ENCODE measurements at places on chromosomes 2 and 18.

GRCh38 chr18:61963705-61964104, 70.9 kb upstream of the RNF152 start:
- DNase-seq, result no peak

GRCh38 chr2:96556441-96557330, 20.1 kb downstream of the ARID5A start:
- no peak for DNase-seq

DNA sequence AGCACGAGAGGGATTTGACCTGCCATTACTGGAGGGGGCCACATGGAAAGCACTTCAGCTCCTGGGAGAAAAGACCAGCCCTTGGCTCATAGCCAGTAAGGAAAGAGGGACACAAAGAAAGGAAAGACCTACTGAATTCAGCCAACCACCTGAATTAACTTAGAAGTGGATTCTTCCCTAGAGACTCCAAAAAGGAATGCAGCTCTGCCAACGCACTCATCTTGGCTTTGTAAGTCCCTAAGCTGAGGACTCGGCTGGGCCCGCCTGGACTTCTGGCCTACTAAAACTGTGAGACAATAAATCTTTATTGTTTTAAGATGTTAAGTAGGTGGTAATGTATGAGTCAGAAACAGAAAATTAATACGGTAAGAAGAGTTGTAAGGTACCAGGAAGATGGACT, 11.5 kb downstream of the ATF2 start:
- no peak for DNase-seq

DNA sequence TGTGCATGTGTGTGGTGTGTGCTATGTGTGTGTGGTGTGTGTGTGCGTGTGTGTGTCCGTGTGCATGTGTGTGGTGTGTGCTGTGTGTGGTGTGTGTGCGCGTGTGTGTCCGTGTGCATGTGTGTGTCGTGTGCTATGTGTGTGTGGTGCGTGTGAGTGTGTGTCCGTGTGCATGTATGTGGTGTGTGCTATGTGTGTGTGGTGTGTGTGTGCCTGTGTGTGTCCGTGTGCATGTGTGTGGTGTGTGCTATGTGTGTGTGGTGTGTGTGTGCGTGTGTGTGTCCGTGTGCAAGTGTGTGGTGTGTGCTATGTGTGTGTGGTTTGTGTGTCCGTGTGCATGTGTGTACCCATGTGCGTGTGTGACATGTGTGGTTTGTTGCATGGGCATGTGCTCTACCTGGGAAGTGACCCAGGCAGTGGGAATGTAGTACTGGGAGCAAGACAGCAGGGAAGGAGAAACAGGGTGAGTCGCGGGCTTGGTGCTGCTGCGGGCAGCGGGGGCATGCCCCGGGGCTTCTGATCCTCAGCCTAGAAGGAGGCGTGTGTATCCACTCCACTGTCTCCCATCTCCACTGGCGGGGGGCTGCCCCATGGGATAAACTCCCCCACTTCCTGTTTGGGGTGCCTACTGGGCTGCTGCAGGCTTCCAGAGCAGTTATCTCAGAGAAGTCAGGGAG, 7.6 kb upstream of the OTOS start:
- DNase-seq, result no peak

DNA sequence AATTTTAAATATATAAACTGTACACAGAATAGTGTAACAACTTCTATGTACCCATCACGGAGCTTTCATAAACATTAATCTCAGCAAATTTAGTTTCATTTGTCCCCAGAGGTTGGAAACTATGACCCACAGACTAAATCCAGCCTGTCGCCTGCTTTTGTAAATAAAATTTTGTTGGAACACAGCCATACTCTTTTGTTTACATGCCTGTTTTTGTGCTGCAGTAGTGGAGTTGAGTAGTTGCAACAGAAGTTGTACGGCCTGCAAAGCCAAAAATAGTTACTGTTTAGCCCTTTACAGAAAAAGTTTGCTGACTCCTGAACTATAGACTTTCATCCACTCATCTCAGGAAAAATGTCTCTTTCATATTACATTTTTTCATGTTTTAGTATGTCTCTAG, 39.8 kb downstream of the RBM45 start:
- DNase-seq, result no peak

GRCh38 chr2:235935773-235936172, 232.4 kb downstream of the GBX2 start:
- DNase-seq, result no peak

DNA sequence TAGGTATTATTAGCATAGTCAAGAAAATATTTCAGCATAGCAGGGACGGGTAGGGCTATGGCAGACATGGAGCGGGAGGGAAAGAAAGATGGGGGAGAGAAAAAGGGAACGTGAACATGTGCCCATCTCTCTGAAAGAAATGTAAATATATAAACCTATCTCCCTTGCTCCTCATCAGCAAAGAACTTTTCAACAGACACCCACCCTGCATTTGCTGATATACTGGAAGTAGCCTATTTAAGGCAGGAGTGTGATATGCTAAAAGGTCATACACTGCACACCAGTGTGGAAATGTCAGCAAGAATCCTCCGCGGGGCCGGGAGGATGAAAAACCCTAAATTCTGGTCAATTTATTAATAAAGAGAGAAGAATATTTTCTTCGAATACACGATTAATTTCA, 1.7 kb downstream of the MBOAT2 start:
- no peak for DNase-seq

- DNase-seq, result no peak
Measured at GRCh38 chr2:60509066-60509465, 44.4 kb downstream of the BCL11A start.

DNA sequence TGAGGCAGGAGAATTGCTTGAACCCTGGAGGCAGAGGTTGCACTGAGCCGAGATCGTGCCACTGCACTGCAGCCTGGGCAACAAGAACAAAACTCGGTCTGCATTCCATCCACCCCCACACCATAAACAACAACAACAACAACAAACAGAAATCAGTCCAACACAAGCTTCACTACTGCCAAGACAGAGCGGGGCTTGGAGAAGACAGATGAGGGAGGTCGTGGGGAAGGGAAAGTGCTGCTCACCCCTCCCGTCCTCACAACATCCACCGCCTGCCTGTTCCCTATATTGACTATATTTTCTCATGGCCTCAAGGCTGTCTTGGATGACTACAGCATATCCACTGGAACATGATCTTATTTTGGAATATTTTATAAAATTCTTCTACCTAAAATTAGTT, 137.6 kb upstream of the TTC39C start:
- no peak for DNase-seq

DNA sequence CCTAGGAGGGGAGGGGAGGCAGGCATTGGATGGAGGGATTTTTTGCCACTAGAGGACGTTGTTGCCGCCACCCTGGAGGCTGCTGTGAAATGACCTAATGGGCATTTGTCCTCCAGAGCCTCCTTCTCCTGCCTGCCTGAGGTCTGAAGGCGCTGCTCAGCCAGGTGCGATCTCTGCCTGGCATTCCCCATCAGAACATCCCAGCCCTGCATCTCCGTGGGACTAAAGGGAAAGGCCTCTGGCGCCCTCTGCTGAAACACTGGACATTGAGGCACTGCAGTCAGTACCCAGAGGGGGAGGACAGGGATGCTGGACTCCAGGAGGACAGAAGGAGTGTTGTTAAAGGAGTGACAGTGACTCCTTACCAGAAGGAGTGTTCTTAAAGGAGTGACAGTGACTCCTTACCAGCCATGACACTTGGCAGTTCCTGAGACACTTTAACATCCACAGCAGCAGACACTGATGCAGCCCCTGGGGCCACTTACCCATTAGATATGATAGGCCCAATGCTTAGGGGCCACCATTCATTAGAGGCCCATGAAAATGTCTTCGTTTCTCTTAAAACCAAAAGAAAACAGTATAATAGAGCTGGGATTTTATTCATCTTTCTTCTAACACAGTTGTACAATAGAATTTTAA, 17.0 kb downstream of the THNSL2 start:
- DNase-seq, result peak; percentile 64

- no peak for DNase-seq
Measured at GRCh38 chr18:26438980-26439379, 109.4 kb downstream of the KCTD1 start.

DNA sequence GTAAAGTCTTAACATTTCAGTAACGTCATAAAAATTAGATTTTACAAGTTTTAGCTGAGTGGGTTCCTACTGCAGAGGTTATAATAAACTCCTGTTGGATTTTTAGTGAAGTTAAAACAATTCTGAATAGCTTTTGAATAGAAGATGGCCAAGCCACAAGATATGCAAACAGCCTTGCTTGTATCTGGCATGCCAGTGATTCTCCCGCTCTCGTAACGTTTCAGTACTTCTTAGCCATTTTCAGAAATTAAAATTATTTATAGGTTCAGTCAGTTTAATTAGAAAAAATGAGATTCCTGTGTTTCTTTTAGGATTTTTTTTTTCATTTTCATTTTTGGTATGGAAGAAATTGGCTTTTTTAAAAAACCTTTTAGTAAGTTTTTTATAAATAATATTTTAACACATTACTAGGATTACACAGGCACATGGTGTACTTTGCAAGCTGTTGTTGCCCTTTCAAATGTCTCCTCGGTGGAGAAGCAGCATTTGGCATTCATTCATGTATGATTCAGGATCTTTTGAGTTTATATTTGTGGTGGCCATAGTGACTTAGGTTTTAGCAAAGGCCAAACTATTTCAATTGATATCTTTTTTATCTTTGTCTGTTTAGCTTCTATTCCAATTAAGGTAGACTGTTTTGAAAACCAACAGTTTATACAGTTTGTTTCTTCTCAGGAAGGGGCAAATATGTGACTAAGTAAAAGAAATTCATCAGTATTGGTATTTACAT, 30.6 kb upstream of the RND3 start:
- DNase-seq, result no peak

DNA sequence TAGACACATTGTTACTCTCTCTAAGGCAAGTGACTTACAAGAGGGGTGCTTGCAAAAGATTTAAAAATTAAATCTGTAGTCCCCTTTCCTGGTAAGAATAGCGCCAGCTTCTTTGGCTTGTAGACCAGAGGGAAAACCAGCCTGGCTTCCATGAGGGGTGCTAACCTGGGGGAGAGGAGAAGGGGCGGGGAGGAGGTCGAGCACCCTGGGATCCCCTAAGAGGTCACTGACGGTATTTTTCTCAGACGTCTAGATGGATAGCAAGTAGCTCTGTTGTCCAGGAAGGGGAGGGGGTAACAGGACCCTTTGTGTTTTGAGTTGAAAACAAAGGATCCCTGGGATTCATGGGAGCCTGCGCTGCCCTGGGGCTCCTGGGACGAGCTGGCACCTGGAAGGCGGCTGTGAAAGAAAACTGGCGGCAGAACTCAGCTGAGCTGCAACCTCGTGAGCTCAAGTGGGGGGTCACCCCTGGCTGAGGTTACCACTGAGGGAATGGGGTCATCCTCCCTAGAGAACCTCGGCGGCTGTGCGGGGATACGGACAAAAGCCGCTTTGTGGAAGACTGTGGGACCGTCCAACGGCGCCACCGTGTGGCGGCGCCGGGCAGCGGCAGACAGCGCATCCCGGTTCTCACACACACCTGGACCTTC, 37.8 kb upstream of the MRPL19 start:
- DNase-seq, result peak; percentile 51

GRCh38 chr2:208248601-208249000, 6.3 kb downstream of the IDH1 start:
- DNase-seq, result no peak

GRCh38 chr2:138122891-138123290, 158.6 kb downstream of the HNMT start:
- no peak for DNase-seq

GRCh38 chr2:217956586-217957457, 46.0 kb downstream of the TNS1 start:
- DNase-seq, result peak; percentile 2

DNA sequence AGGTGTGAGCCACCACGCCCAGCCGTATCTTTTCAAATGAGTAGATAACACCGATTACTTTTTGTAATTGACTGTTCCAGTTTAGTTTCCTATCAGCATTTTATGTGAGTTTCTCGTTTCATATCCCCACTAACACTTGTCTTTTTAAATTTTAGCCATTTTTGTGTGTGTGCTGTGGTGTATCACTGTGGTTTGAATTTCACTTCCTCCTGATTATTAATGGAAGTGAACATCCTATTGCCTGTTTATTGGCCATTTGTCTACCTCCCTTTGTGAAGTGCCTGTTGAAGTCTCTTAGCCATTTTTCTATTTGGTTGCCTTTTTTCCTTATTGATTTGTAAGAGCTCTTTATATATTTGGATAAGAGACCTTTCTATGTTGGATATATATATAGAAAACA, 91.7 kb upstream of the STON1 start:
- DNase-seq, result no peak

DNA sequence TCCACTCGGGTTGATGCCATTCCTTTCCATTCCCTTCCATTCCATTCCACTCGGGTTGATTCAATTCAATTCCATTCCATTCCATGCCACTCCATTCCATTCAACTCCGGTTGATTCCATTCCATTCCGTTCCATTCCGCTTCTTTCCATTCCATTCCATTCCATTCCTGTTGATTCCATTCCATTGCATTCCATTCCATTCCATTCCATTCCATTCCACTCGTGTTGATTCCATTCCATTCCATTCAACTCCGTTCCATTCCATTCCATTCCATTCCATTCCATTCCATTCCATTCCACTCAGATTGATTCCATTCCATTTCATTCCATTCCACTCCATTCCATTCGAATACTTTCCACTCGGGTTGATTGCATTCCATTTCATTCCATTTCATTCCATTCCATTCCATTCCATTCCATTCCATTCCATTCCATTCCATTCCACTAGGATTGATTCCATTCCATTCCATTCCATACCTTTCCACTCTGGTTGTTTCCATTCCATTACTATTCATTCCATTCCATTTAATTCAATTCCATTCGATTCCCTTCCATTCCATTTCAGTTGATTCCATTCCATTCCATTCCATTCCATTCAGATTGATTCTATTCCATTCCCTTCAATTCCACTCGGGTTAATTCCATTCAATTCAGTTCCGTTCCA, 1141.8 kb downstream of the RPIA start:
- DNase-seq, result no peak

DNA sequence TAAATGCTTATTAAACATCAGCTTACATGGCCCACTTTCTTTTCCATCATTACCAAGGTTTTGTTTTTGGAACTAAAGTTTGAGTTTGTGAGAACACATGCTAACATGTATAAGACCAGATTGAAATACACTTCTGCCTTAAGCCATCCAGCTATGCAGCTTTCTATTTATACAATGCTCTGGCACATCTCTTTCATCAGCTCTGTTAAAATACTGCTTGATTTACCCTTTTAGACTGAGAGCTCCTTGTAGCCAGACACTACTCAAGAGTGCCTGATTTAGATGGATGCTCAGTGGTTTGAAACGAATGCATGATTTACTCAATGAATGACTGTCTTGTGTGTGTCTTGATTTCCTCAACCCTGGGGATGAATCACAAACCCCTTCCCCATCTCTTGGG, 392.5 kb downstream of the THSD7B start:
- DNase-seq, result no peak
